ENCODE measurements at places on chromosomes 5 and 9. TPM values are rescaled to one million over a fixed set of nuclear protein-coding genes. Genes with fewer than 3 reads are reported as not detected.

The DNAH5 gene
- not detected for total RNA-seq

GRCh38 chr9:77291714-77292113 lies 114.4 kb downstream of the VPS13A start:
- DNase-seq: no peak

GRCh38 chr9:95634114-95634513 lies 117.3 kb upstream of the PTCH1 start:
- no peak for DNase-seq

DNA sequence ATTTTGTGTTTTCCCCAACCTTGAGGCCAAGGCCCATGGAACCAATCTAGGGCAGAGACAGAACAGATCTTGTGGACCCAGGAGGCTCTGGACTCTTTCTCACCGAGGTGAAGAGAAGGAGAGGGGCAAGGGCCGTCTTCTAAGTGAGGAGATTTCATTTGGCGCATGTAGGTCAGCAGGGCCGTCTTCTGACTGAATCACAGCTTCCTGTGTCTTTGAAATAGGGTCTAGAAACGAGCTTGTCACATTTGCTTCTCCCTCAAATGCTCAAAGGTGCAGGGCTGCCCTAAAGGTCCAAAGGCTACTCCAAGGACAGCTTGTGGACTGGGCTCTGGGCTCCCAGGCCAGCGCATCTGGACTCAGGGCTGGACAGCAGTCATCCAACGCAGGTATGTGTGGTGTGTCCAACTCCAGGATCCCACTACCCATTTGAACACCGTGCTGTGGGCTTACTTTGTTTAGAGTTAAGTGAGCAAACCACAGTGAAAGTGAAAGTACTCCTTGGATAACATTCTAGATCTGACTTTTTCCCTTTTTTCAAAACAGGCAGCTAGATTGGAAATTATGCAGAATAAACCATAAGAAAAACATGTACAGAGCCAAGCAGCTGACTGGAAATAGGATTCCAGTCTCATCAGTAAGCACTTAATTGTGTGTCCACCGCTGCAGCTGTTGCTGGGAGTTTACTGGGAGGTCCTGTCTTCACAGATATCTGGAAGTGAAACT lies 357.0 kb downstream of the GADD45G start:
- DNase-seq: no peak

DNA sequence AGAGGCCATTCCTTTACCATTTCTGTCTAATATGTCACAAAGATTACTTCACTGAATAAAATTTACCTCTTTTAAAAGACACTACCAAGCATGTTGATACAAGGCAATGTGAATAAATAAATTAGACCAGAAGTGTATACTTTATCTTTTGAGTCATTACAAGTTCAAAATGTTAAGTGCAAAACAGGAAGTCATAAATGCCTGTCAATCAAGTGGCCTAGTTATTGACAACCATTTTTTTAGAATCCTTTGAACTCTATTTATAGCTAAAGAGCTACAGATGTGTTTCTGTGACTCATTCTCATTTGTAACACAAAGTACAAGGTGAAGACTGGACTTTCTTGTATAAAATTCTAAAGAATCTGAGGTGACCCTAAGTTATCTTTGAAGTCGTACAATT lies 602.7 kb upstream of the SEMA6A start:
- DNase-seq: no peak

GRCh38 chr9:76619640-76620039 lies 144.6 kb upstream of the PCA3 start:
- DNase-seq: no peak

The PCDHB5 gene
- total RNA-seq: not detected

Data from activated CD8-positive, alpha-beta memory T cell treated with anti-CD3 and anti-CD28 coated beads, Interleukin-2, amount 10 ng/mL, durations not matched to agents 7 days and 5 days (primary cell).